ENCODE measurements at places on chromosomes 5 and 9.

DNA sequence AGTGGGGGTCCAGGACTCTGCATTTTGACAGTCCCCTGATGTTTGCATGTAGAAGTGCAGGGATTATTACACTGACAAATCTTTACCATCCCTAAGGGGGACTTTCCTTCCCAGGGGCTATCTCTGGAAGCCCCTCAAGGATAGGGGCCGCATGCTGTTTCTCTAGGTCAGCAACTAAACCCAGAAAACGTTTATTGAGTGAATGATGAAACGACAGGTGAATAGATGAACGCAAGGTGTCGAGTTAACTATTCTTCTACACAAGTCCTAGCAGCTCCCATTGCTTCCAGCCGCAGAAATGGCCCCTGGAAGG lies 281 bp upstream of the HSD17B4 start:
- DNase-seq = no peak

DNA sequence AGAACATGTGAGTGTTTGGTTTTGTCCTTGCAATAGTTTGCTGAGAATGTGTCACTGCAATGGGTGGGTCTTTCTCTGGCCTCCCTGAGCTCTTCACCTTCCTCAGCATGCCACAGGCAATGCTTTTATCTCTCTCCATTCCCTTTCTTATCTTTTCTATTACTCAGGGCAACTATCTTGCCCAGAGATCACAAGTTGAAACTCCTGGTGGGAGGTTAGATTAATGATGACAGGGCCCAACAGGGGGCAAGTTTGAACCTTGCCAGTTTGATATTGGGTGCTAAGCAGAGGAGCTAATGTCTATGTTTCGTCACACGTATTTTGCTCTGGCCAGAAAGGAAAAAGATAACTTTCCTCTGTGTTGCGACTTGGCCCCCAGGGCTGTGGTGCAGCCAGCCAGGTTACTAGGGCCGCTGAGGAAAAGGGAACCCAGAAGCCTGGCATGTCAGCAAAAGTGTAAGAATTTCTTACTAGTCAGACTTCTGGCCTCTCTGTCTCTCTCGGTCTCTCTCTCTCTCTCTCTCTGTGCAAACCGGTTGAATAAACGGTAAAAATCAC lies 299.3 kb upstream of the POU5F2 start:
- no peak for DNase-seq

DNA sequence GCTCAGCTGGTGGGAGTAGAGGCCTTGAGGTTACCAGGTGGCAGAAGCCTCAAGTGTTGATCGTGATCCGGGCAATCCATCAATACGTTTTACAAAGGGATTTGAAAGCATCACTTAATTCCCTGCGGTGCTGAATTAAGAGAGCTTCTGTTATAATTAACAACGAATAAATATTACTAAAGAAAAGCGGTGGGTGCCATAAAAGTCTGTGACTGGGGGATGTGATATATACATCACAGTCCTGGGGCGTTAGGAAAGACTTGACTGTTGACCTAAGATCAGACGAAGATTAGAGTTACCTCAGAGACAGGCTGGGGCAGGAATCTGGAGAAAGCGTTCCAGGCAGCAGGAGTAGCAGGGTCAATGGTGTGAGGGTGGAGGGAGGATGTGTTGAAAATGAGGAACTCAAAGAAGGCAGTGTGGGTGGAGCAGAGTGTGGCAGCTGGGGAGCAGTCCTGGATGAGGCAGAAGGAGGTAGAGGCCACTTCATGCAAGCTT lies 6.7 kb upstream of the C5orf63 start:
- DNase-seq = no peak

DNA sequence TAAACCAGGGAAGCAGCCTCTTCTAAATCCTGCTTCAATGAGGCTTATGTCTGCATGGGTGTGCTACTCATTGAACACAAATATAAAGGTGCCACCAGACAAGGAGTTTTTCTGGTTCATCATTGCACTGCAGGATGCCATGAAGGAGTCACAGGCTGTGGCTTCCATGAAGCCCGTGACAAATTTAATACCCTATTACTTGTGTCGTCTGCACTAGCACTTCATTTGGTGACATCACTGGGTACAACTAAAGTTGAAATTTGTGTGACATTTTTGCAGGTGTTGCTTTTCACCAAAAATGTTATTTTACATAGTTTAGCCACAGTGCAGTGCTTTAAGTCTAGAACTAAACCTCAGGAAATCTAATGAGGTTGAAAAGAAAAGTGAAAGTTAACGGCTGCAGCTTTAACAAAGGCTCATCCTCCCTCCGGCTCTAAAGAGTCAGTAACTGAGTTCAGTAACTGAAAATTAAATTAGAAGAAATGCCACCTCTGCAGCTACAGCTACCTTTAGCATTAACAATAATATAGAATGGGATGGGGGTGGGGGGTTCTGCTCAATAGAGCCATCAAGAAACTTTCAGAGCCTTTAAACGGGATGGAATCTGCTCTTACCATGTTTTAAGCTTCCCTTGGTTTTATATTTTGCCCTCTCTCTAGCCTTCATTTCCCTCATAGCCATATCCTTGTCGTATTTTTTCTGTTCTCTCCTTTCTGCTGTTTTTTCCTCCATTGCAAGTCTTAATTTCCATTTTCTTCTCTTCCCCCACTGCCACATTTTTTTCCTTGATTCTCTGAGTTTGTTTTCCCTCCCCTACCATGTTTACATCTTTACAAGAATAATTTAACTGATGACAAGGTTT lies 233.8 kb upstream of the TMEM161B start:
- DNase-seq = no peak

DNA sequence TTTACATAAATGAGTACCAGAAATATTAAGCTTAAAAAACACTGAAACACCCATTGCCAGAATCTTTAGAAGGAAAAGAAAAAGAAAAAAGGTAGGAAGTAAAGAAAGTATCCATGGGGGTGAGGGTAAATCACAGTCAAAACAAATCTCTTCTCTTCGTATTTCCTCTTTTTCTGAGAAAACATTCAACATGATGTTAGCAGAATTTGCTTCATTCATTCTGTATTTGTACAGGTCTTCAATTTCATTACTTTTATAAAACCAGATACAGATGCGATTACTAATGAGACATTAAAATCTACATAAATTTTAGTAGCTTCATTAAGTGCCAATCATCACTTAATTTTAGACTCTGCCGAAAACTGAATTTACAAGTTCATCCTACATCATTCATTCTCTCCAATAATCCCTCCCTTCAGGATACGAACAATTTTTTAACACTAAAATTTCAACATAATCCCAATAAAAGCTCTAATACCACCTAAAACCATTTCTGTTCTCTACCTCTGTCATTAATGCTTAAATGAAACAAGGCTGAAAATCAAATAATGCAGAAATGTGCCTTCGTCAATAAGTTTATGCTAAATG lies 7.0 kb downstream of the NR3C1 start:
- DNase-seq = no peak

- no peak for DNase-seq
These were observed 70.0 kb downstream of the NLN start for GRCh38 chr5:65791712-65792673.

GRCh38 chr5:64519263-64519662 lies 13.4 kb downstream of the RGS7BP start:
- no peak for DNase-seq

DNA sequence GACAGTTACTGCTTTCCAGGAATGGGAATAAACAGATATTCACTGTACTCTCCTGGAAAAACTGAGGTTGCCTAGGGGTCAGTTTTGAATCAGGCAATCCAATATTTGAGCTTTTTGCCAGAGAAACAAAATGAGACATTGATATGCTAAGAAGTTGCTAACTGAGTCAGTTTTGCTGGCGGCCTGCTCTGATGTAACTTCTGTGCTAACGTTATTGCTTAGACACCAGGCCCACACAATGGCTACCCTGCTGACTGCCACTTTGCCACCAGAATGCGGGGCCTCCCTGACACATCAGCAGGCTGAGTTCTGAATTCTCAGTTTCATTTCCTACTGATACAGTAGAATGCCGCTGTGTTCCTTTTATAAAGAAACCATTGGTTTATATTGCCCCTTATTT lies 18.2 kb upstream of the ZNF618 start:
- DNase-seq = no peak

DNA sequence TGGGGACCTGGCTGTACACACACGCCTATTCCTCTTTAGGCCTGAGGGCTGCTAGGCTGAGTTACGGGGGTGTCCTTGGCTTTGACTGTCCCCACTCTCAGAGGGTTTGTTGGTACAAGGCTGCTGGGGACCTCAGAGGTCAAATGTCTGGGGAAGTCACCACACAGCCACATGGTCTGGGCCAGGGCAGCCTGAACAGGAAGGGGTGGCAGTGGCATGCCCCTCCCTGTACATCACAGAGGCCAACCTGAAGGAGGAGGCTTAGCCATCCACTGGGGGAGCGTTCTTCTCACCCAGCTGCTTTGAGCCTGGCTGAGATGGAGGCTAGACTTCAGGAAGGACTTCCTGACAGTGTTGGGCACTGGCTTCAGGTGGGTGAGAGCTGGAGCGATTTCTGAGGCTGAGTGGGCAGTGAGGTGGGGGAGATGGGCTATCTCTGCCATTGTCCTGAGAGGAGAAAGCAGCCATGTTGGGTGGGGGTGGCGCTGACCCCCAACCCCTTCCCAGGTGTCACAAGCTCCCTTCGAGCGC lies 36.3 kb downstream of the CXXC5 start:
- no peak for DNase-seq

- DNase-seq = no peak
These were observed 4.9 kb downstream of the HMGCR start for GRCh38 chr5:75341934-75342333.

DNA sequence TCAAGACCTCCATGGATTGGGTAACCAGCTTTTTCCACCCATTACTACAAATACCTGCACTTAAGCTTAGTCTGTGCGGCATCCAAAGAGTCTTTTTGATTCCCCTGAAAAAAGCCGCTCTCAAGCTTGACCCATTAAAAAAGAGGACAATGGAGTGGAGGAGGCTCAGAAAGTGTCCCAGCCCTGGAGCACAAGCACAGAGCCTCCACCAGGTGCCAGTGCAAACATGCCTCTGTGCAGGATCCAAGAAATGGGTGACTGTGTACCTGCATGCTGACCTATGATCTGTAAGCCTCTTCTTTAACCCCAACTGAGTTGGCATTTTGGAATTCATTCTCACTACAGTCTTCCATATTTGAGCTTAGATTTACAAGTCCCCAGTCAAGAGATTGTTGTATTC lies 168.3 kb upstream of the TLE4 start:
- no peak for DNase-seq

- no peak for DNase-seq
These were observed 19.1 kb downstream of the IQGAP2 start for GRCh38 chr5:76422227-76422626.

DNA sequence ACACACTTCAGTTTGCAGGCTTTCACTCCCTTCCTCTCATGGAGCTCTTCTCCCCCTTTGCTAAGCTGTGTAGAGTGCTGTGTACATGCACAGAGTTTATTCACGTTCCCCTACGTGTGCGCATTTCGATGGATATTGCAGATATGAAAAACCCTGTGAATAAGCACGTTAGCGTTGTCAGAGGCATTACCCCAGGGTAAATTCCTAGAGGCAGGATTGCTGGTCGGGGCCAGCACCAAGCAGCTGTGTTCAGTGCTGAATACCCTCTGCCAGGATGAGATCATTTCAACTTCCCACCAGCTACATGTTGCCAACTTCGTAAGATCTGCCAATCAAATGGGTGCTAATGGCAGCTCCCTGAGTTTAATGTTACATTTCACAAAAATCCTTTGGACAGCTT lies 172.3 kb upstream of the PPP1R26 start:
- no peak for DNase-seq

GRCh38 chr5:2631758-2632157 lies 119.7 kb downstream of the IRX2 start:
- DNase-seq = no peak

DNA sequence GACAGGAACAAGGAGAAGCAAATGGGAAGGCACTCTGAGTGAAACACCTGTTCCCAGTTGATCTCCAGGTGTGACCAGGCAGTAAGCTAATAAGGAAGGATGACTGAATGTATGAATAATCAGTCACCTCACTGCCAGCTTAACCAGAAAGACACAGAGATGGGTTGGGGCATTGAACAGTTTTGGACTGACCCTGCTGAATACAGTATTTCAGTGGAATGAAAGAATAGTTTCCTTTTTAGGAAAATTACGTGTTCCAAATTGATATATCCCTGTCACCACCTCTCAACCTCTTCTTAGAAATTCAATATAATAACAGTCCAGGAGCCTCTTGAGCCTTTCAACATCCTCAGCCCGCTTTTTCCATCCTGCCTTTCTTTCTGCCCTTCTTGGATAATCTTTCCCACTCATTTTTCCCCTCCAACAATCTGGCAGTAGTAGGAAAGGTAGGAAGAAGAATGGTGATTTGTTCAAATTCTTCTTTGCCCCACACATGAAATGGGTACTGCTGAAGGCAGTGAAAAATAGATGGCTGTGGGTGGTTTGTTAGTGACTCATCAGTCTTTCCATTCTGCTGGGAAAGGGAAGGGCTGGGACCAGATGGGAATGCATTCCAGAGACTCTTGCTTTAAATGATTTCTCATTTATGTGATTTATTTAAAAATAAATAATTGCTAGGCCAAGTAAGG lies 117.9 kb downstream of the ZSWIM6 start:
- DNase-seq = no peak

DNA sequence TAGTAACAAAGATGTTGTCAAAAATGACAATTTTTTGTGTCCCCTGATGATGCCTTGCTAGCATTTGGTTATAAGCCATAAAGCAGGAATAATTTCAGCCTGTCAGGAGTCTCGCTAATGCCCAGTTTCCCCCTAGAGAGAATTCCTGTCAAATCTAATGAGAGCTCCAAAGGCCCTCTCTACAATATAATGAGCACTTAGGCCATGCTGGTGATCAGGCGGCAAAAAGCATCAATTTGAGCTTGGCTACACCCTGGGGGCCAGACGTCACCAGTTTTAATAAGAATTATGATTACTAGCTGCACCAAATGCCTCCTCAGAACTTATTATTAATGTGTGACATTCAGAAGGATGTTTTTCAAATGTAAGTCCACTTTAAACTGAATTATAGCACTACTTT lies 6.1 kb downstream of the TLE1 start:
- no peak for DNase-seq

Measured in stimulated activated CD4-positive, alpha-beta T cell treated with anti-CD3 and anti-CD28 coated beads, TNF-alpha, amount 100 ng/mL, for 1 hour (primary cell).